Small intestine (tissue), 16 donors: ENCODE measurements at places on chromosomes 13 and 19.
A peak's percentile ranks its signal among the peaks of the same experiment; 100 is the strongest.

- peaks cover 2% of the 10 kb centered on the region for H3K36me3 ChIP-seq
- peaks cover 5% of the 10 kb centered on the region for H3K27me3 ChIP-seq
- no peak for DNase-seq
- H3K4me3 ChIP-seq = peak overlapping the region; percentile 26
- peaks cover 9% of the 10 kb centered on the region for H3K4me1 ChIP-seq
Observed at GRCh38 chr13:73058432-73058735, 421 bp upstream of the KLF5 start.

DNA sequence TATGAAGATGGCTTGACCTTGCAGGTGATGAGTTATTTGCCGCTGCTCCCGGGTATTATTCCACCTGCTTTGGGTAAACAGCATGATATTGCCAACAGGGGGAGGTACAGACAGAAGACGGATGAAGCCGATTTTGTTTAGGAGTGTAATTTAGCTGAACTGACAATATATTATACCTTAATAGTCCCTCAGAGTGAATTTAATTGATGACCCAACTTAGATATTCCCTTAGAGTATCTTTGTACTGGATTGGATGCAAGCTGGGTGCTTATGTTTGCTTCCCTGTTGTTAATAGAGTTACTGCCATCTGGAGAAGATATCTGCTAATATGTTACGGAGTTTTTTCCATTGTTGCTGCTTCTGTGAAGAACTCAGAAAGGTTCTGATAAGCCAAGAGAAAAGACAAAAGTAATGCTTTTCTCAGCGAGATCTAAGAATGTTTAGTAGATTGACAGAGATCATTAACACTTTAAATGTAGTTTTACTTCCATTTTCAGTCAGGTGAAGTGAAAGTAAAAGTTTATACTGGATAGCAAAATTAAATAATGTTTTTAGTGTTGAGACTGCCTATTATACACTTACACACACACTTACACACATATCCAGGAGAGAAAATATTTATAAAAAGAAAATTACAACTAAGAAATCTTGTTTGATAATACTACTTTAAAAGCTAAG is 2220.8 kb upstream of the PCDH20 start:
- DNase-seq = peak; percentile 17
- H3K4me3 ChIP-seq = no peak overlapping the region
- no peaks in the 10 kb centered on the region for H3K36me3 ChIP-seq
- H3K27ac ChIP-seq = no peak overlapping the region

- DNase-seq = peak; percentile 77
- no peaks in the 10 kb centered on the region for H3K4me1 ChIP-seq
- no peaks in the 10 kb centered on the region for H3K36me3 ChIP-seq
- H3K4me3 ChIP-seq = no peak overlapping the region
Observed at GRCh38 chr13:43269037-43269481, 245.7 kb downstream of the DNAJC15 start.

DNA sequence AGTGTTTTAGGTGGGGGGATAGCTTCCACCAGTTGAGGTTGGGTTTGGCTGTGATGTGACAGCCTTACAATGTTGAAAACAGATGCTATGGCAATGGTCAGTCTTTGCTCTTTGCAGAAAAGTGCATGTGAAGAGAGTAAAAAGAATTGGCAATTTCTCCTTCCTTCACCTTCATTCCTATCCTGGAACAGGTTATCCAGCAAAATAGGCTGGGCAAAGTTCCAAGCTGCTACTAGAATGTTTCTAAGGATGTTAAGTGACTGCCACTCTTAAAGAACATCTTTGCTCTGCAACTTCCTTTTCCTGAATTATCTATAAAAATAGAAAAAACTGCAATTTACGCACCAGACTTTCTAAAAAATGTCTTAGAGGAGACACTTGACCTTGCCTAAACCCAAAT is 50.1 kb upstream of the MYCBP2 start:
- DNase-seq = no peak
- H3K27me3 ChIP-seq = no peaks in the 10 kb centered on the region
- no peaks in the 10 kb centered on the region for H3K36me3 ChIP-seq
- no peak overlapping the region for H3K4me3 ChIP-seq
- no peaks in the 10 kb centered on the region for H3K4me1 ChIP-seq

DNA sequence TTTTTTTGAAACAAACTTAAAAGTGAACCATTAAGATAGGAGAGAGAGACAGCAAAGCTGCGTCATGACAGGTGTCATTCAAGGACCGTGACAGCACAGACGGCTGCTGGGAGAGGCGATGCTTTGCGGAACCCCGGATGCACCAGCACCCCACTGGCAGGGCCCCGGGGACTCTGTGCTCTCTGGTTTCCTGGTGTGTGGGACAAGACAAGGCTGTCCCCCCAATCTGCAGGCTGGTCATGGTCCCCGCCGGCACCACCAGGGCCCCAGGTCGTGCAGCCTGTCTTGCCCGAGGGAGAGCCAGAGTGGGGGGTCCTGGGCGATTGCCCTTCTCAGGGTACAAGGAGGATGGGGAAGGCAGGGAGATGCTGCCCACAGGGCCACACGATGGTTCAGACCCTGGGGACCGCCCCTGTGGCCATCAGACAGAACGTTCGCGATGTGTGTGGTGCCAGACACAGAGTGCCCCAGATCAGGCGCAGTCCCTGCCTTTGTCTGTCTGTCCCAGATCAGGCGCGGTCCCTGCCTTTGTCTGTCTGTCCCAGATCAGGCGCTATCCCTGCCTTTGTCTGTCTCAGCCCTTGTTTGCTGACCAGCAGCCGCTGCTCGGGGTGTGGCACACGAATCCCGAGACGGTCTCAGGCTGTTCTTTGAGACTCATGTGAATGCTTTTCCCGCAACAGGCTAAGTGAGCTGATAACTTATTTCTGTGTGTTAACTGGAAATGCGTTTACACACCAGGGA is 36.1 kb downstream of the ADPRHL1 start:
- no peaks in the 10 kb centered on the region for H3K4me1 ChIP-seq
- H3K27me3 ChIP-seq = no peaks in the 10 kb centered on the region
- no peak overlapping the region for H3K4me3 ChIP-seq
- no peaks in the 10 kb centered on the region for H3K36me3 ChIP-seq
- H3K27ac ChIP-seq = no peak overlapping the region

DNA sequence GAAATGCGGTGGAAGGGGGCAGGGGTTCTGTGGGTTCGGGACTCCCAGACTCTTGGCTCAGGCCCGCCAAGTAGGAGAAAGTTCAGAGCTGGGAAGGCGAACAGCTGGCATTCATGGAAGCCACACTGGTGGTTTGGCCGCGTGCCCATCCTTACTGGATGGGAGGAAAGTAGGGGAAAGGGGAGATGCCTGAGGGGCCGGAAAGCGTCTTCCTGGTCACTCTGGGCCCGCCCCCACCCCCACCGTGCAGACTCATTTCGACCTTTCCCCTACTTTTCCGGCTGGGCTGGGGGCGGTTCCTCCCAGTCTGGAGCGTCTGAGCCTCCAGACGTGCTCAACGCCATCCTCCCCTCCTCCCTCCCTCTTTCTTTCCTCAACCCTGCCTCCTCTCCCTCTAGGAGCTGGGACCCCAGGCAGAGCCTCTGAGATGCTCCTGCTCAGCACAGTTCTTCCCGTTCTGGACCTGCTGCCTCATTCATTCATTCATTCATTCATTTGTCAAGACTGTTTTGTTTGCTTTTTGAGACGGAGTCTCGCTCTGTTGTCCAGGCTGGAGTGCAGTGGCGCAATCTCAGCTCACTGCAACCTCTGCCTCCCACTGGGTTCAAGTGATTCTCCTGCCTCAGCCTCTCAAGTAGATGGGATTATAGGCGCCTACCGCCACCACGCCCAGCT is 3.5 kb downstream of the ANGPTL4 start:
- peak; percentile 68 for DNase-seq
- H3K4me1 ChIP-seq = peaks cover 36% of the 10 kb centered on the region
- H3K27ac ChIP-seq = peak overlapping the region; percentile 34
- H3K36me3 ChIP-seq = no peaks in the 10 kb centered on the region
- peaks cover 32% of the 10 kb centered on the region for H3K27me3 ChIP-seq

DNA sequence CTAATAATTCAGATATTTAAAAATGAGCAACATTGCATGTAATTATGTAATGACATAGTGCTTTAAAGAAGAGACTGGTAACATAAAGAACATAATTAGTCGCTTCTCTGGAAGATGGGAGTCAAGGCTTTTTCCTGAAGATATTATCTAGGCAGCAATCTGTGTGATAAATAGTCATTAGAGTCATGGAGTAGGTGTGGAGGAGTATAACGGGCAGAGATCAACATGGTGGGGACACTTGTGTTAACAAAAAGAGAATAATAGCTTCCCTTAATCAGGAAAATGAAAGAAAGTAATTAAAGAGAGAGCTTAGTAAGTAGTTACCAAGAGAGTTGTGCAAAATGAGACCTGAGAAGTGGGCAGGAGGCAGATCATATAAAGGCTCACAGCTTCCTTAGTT is 1417.1 kb upstream of the ATXN8OS start:
- H3K27ac ChIP-seq = no peak overlapping the region
- no peaks in the 10 kb centered on the region for H3K4me1 ChIP-seq
- no peaks in the 10 kb centered on the region for H3K27me3 ChIP-seq

GRCh38 chr19:1745589-1746031 is 7.7 kb upstream of the ONECUT3 start:
- no peak overlapping the region for H3K4me3 ChIP-seq
- no peaks in the 10 kb centered on the region for H3K36me3 ChIP-seq
- peaks cover 77% of the 10 kb centered on the region for H3K27me3 ChIP-seq
- peaks cover 8% of the 10 kb centered on the region for H3K4me1 ChIP-seq

DNA sequence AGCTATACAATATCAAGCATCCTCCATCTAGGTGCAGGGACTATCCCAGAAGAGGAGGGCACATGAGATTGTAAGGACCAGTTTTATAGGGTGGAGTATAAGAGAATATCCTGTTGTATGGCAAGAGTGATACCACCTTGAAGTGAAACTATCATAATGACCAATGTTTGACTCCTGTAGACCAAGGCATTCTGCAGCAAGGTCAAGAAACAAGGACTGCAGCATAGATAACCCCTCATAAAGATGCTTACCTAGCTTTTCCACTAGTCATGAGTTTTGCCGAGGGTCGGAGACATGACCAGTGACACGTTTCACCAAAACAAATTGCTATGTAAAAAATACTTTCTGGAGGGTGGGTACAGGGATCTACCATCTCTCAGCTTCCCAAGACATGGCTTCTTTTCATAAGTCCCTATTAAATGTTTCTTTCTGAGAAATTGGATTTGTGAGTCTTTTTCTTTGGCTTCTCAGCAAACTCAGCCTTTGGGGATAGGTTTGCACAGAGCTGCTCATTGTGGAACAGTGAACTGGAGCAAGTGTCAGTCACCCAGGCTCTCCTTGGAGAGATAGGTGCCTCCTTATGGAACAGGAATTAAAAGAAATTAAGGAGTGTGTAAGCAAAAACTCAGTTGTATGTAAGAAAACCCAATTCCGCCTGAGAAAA is 28.2 kb upstream of the CYSLTR2 start:
- no peak overlapping the region for H3K4me3 ChIP-seq
- H3K27ac ChIP-seq = no peak overlapping the region
- H3K27me3 ChIP-seq = no peaks in the 10 kb centered on the region
- no peak for DNase-seq

- peak; percentile 56 for DNase-seq
- peak overlapping the region; percentile 100 for H3K27ac ChIP-seq
- H3K27me3 ChIP-seq = no peaks in the 10 kb centered on the region
- peaks cover 2% of the 10 kb centered on the region for H3K36me3 ChIP-seq
- H3K4me3 ChIP-seq = peak overlapping the region; percentile 70
Observed at GRCh38 chr19:54188215-54188871, 1.0 kb downstream of the MBOAT7 start.

DNA sequence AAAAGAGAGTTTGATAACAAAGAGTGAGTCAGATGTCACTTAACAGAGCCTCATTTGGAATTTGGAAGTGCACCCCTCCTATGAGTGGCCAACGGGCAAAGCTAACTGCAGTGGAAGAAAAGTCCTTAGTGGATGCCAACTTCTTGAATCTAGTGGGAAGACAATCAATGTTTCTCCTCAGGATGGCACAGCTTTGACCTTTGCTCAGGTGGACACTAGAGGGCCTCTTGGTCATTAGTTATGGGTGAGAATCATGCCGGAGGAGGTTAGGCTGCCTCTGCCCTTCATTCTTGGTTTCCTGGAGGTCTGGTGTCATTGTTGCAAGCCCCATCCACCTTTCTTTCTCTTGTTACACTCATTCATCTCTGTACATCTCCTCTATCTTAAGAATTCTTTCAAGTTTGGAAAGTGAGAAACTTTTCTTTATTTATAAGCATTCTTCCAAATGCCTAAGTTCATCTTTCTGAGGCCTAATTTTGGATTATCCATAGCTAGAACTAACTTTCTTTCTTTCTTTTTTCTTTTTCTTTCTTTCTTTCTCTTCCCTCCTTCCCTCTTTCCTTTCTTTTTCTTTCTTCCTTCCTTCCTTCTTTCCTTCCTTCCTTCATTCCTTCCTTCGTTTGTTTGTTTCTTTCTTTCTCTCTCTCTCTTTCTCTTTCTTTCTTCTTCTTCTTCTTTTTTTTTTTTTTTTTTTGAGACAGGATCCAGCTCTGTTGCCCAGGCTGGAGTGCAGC is 327.2 kb upstream of the TSHZ3 start:
- H3K27me3 ChIP-seq = no peaks in the 10 kb centered on the region
- H3K36me3 ChIP-seq = no peaks in the 10 kb centered on the region
- H3K4me1 ChIP-seq = no peaks in the 10 kb centered on the region
- H3K4me3 ChIP-seq = no peak overlapping the region
- peak; percentile 2 for DNase-seq

GRCh38 chr19:51772977-51773376 is 12.0 kb downstream of the FPR2 start:
- H3K4me3 ChIP-seq = no peak overlapping the region
- H3K36me3 ChIP-seq = no peaks in the 10 kb centered on the region
- no peak for DNase-seq
- H3K27me3 ChIP-seq = no peaks in the 10 kb centered on the region
- no peak overlapping the region for H3K27ac ChIP-seq

GRCh38 chr13:21557995-21558394 is 46.0 kb downstream of the MICU2 start:
- peaks cover 3% of the 10 kb centered on the region for H3K36me3 ChIP-seq
- H3K4me3 ChIP-seq = no peak overlapping the region
- H3K27ac ChIP-seq = no peak overlapping the region
- no peak for DNase-seq
- no peaks in the 10 kb centered on the region for H3K4me1 ChIP-seq

DNA sequence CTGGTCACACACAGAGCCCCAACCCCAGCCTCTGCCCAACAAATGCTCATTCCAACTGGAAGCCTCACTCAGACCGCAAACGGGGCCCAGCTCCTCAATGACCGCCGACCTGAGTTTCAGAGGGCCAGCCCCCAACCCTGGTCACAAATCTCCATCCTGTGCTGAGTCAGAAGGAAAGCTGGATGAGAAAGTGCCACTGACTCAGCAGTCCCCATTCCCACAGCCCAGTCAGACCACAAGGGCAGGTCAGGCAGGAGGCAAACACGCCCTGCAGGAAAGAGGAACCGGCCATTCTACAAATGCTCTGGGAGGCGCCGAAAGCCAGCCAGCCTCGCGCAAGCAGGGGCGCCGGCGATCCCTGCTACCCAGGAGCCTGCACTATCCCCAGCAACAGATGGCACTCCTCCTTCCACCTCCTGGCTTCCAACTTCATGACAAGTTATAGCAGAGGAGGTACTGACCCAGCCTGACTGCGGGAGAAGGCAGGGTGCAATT is 14.1 kb upstream of the PRKD2 start:
- no peak overlapping the region for H3K4me3 ChIP-seq
- peaks cover 10% of the 10 kb centered on the region for H3K36me3 ChIP-seq
- H3K4me1 ChIP-seq = no peaks in the 10 kb centered on the region
- H3K27ac ChIP-seq = no peak overlapping the region
- no peaks in the 10 kb centered on the region for H3K27me3 ChIP-seq
